Large intestine (tissue), 12 donors: ENCODE measurements at places on chromosomes 2 and 18.

- DNase-seq: no peak
These were observed 18.1 kb upstream of the ANTXR1 start for GRCh38 chr2:68994864-68995263.

DNA sequence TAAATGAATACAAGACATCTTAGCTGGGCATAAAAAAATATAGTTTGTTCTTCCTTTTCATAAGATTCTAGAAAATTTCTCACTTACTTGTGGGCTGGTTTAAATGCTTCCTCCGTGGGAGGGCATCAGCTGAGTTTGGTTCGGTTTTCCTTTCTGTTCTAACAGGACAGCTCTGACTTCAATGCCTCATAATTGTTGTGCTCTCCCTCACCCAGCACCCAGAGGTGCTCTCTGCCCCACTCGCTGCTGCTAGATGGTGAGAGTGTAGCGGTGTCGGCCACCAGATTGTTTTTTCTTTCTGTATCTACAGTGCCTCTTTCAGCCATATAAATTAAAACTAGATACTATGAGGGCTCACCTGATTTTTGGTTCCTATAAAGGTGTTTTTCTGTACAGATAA, 407.2 kb upstream of the CDH7 start:
- DNase-seq: no peak

DNA sequence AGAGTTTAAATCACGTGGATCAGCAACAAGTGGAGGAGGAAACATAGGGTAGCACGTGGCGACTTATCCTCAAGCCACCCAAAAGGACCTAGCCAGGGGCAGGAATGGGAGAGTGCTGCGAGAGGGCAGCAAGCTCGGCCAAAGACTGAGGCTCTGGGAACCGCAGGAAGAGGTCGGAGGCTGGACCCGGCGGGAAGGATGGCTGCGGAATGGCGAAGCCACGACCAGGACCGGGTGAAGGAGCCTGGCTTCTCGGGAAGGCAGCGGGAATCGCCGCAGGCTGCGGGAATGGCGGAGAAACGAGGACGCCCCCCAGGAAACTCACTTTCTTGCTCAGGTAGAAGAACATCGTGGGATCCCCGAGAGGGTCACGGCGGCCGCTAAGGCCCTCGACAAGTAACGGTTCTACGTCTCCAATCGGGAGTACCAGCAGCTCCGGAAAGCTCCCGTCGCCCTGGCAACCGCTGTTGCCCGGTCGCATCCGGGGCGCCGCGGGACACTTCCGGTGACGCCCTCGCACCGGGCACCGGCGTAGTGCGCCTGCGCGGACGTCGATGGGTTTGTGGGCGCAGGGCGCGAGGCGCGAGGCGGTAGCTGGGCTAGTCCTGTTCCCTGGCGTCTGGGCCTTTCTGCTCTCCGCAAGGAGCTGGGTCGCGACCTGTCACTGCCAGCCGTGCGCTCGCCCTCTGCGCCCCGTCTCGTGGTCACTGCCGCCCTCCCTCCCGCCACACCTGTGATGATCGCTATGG, at the start of gene WDR35:
Gene WDR35, minus strand, starts transcription at position 439 of the 749 bp plus-strand sequence. Its CDS starts 90 bp downstream, at position 349.
- DNase-seq: peak; percentile 90

DNA sequence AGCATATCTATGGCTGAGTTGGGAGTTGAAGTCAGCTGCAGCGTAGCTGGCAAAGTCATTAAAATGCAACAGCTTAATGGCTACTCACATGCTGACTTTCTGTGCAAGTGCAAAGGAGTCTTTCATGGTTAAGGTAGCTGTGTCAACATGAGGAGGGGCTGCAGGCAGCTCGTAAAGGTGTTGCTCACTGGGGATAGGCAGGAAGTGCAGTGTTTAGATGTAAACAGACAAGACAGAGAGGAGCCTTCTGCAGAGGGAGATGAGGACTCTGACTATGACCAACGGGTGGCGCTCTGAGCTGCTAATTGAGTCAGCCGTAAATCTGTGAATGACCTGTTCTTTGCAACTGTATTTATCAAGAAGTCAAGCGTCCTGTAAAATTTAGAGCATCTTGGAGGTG, 22.3 kb upstream of the CAVIN2 start:
- peak; percentile 29 for DNase-seq

DNA sequence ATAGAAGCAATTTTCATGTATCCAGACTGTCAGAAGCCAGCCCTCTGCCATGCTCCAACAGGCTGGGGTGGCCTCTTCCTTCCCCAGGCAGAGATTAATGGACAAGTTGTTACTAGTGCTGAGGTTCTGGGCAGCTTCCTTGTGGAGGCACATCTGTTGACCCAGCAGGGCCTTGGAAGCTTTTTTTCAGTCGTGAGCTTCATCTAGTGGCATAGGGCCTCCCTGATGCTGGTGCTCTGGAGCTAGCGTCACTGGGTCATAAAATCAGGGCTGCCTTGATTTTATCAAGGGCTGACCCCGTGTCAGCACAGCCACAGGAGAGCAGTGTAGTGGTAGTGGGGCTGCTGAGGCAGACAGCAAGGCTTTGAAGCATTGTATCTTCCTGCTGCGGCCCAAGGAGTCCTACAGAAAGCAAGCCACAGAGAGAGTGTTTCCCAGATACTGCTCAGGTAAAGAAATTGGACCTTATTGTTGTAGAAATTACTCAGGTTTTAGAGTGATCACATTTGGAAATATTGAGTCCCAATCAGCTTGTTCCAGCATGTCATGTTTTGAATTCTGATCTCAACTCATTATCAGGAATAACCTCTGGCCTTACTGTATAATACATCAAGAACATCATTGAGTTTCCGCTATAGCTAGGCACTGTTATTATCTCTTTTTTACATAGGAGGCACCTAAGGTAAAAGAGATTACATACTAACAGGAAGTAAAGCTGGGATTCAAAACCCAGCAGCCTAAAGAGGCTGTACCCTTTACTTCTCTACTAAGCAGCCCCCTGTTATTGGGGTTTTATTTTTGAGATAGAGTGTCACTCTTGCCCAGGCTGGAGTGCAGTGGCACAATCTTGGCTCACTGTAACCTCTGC, 92.3 kb upstream of the ALPP start:
- DNase-seq: no peak

DNA sequence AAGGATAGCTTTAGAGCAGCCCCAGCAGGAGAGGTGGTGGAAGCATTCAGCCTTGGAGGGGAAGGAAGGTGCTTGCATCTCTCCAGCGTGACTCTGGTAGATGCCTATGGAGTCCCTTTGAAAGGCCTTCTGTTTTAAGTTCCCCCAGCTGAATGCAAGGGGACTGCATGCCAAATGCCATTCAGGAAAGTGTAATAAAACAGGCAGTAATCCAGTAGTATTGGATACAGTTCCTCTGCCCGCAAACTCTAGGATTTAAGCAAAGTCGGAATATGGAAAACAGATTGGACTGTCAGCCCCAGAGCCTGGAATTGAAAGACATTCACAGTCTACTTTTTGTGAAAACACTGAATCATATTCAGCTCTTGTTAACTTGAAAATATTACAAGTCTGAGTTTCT, 125.2 kb upstream of the GAREM1 start:
- no peak for DNase-seq

- DNase-seq: no peak
These were observed 301.5 kb downstream of the NDUFA10 start for GRCh38 chr2:239723486-239724193.

DNA sequence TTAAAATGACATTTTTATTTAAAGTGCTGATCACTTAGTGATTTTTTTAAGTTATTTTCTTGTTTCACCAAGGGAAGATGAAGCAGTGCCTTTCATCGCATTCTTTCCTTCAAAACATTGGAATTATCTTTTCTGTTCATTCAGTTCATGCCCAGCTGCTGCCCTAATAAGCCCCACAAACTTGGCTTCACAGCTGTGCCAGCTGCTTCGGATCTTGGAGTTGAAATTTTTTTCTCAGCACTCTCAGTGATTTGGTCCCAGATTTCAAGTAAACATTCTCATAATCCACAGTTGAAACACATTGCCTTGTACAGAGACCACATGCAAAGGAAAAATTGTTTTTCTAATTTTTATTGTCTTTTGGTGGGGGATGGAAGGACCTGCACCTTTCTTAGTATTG, 353.3 kb upstream of the LRP1B start:
- no peak for DNase-seq

- DNase-seq: no peak
These were observed 12.7 kb upstream of the NOSTRIN start for GRCh38 chr2:168789776-168790175.

DNA sequence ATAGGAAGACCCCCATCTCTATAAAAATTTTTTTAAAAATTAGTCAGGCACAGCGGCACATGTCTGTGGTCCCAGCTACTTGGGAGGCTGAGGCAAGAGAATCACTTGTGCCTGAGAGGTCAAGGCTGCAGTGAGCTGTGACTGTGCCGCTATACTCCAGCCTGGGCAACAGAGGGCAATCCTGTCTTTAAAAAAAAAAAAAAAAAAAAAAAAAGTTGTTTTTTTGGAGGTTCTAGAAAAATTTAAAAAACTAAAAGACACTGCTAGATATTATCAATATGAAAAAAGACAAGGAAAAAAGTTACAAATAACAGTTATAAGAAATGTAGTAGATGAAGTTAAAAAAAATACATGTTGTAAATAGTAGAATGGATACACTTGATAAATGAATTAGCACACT, 56.1 kb upstream of the C2orf15 start:
- no peak for DNase-seq

GRCh38 chr2:12759248-12759647, 42.5 kb downstream of the TRIB2 start:
- DNase-seq: no peak

GRCh38 chr2:218892693-218893348, 12.2 kb downstream of the WNT10A start:
- DNase-seq: peak; percentile 85

DNA sequence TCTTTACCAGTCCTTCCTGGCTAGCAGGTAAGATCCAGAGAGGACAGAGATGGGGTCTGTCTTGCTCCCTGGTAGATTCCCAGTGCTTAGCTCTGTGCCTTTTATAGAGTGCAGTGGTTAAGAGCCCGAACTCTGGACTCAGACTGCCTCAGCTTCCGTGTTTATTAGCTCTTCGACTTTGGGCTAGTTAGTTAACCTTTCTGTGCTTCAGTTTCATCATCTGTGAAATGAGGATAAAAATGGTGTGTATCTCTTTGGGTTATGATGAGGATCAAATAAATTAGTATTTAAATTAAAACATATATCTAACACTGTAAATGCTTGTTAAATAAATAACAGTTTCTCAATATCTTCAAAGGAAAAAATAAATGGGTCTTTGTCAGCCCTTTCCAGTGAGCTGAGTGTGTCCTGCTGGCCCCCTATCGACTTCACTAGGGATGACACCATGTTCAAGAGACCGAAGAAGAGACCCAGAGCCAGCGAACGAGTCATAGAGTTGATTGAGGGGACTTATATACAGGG, 38.2 kb downstream of the CERS6 start:
- peak; percentile 48 for DNase-seq

DNA sequence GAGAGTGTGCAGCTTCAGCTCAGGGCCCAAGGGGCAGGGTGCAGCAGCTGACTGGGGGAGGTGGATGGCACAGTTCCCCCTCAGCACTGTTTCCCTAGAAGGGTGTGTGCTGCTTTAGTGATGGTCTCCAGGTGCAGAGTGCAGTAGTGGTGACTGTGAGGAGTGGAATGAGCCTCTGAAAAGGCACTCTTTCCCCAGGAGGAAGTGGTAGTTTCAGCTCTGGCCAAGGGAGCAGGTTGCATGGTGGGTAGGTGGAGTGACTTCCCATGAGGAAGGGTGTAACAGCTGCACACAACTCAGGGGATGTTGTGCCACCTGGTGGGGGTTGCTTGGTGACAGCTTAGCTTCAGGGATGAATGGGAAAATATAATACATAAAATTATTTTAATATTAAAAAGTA, 251.5 kb upstream of the NXPH2 start:
- DNase-seq: no peak

DNA sequence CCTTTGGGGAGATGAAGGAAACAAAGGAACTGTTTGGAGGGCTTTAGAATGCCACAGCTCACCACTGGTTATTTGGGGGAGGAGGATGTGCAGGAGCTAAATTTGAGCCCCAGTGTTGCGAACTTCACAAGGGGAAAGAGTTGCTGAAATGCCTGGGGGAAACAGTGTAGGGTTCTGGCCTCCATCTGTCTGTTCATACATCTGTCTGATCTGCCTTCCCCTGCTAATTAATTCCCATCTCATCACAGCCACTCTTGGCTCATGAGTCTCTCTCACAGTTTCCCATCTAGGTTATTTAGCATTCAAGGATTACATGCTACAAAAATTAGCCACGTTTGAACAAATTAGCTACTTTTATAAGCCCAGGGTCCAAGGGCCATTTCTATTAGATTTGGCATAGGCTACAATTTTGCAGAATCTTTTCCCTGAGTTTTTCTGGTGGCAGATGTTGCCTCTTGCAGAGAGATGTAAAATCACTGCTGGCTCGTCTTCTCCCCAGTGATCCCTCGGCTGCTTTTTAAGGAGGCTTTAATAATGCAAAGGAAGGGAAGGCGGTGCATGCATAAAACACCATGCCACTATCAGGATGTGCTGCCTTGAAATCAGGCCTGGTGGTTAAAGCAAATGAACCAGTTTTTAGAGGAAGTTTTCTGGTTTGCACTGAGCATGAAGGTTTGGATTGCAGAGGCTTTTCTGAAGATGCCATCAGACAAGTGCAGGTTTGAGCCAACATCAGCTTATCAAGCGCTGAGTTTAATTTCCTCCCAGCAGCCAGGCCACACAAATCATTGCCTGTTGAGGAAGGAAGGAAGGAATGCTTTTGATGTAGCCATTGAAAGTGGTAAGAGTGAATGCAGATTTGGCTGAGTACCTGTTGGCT, 35.0 kb downstream of the ADD2 start:
- no peak for DNase-seq

- no peak for DNase-seq
These were observed 443.9 kb upstream of the FSHR start for GRCh38 chr2:49598231-49598630.

GRCh38 chr2:64650722-64651338, 2.9 kb downstream of the SERTAD2 start:
- peak; percentile 89 for DNase-seq

DNA sequence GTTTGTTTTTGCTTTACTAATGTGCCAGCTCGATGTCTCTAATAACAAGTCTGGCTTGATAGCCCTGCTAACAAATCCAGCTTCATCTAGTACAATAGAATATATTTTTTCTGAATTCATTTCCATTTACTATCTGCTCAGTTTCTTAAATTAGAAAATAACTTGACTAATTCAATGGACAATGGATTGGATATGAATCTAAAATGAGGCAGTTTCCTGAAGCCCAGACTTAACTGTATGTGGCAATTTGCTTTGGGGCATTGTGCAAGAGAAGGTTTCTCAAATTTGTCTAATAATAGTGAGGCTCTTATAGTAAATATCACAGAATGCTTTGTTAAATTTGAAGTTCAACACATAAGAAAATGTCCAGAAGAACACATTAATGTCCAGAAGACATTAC, 25.8 kb downstream of the CALCRL start:
- DNase-seq: no peak

DNA sequence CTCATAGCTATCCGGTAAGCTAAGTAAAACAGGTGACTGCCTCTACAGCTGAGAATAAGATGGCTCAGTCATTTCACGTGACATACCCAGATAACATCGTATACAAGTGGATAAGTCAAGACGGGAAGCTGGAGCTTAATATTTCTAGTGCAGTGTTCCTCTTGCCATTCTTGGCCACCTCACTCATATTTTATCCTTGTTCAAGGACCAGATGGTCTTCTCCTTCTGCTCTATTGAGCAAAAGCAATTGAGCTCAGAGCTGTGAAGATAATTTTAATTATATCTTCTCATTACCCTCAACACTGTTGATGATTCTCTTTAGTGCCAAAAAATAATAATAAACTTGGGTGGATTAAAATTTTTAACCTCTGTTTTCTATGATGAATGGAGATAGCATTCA, 201.1 kb downstream of the DCC start:
- DNase-seq: no peak
